ENCODE measurements at places on chromosomes 6 and 20. TPM values are rescaled to one million over a fixed set of nuclear protein-coding genes. Genes with fewer than 3 reads are reported as not detected.

Gene PRR18
- total RNA-seq, result 0.23 TPM

Gene IL17F
- not detected for total RNA-seq

Gene OR2B6
- not detected for total RNA-seq

Gene MAP3K4
- 89.8 TPM for total RNA-seq

DNA sequence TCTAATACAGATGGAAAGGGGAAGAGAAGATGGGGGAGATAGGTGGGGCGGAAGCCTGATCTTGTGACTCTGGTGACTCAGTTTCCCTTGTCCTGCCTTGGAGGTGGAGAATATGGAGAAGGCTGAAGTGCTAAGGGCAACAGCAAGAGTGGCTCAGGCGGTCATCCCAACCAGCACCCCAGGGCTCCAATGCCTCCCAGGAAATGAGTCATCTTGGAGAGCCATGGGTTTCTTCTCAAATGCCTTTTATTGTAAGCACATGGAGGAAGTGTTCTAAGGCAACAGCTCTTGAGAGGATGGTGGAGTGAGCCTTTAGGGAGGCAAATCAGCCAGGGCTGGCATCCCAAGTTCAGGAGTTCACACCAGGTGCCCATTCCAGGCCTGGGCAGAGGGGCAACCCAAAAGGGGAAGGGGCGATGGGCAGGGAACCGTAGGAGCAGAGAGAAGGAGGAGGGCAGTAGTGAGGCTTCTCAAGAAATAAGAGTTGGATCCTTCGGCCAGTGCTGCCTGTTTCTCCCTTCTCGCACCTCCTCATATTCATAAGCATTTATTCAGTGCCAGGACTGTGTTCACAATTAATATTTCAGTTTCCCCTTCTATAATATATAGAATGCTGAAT is 13.2 kb upstream of the AHCY start:
- no peak for DNase-seq

DNA sequence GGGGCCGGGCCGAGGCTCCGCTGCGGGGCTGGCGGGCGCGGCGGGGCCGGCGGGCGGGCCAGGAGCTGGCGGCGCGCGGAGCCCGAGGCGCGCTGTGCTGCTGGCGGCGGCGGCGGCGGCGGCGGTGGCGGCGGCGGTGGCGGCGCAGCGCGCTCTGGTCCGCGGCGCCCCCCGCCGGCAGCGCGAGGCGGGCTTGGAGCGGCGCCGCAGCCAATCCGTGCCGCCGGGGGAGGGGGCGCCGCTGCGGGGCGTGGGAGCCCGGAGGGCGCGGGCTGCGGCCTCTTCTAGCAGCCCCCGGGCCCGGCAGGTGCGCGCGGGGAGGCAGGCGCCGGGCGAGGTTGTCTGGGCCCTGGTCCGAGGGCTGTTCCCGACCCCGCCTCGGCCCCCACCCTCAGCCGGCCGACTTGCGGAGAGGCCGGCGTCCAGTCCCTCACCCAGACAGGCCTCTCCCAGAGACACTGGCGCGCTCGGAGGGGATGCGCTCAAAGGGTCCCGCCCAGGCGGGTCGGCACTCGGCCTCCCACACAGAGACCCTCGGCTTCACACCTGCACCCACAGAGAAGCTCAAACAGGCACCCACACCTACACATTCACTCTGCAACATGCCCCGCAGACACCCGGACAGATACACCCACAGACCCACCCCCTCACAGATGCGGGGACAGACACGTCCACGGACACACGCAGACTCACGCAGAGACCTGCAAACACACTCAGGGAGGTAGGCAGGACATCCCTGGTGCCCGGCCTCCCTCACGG is at the start of gene RIMS4:
Gene RIMS4 (minus strand): TSS at position 156 of the 759 bp plus-strand sequence. CDS start 275 bp downstream, outside the sequence.
- no peak for DNase-seq

- DNase-seq, result no peak
Observed at GRCh38 chr6:128963561-128963960, 80.6 kb downstream of the LAMA2 start.

GRCh38 chr6:168533414-168533813 is 92.4 kb downstream of the SMOC2 start:
- no peak for DNase-seq

GRCh38 chr6:165766457-165766856 is 103.4 kb upstream of the PDE10A start:
- DNase-seq, result no peak

GRCh38 chr6:12506159-12506558 is 210.4 kb upstream of the PHACTR1 start:
- no peak for DNase-seq

- no peak for DNase-seq
Observed at GRCh38 chr20:1184260-1184637, 532 bp downstream of the TMEM74B start.

- DNase-seq, result no peak
Observed at GRCh38 chr6:1496836-1497760, 107.7 kb downstream of the FOXF2 start.

GRCh38 chr6:84774157-84774984 is 10.0 kb upstream of the TBX18 start:
- DNase-seq, result peak; percentile 74

GRCh38 chr20:51828762-51829161 is 26.4 kb upstream of the SALL4 start:
- DNase-seq, result no peak

DNA sequence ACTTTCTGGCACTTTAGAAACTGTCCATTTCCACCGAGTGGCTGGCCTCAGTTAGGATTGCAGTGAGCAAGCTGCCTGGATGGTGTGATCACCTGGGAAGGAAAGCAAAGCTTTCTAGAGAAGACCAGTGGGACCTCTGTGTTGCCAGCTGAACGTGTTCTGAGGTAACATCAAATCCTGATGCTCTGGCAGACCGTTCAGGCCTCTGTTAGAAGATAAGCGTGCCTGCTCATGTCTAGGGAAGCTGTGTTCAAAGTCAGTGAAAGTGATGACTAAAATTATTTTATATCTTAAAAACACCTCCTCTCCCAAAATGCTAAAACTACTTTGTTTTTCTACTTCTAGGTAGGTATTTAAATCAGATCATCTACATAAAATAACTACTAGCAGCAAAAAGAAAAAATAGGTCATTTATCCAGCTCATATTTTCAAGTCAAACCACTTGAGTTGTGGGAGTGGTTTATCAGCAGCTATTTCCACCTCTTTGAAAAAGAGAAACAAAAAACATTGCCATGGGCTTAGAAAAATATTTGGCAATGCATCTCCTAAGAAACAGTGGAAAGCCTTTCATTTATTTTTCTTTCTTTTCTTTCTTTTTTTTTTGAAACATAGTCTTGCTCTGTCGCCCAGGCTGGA is 54.8 kb downstream of the CEP43 start:
- DNase-seq, result no peak

GRCh38 chr6:169070506-169071176 is 183.0 kb downstream of the THBS2 start:
- DNase-seq, result peak; percentile 72

DNA sequence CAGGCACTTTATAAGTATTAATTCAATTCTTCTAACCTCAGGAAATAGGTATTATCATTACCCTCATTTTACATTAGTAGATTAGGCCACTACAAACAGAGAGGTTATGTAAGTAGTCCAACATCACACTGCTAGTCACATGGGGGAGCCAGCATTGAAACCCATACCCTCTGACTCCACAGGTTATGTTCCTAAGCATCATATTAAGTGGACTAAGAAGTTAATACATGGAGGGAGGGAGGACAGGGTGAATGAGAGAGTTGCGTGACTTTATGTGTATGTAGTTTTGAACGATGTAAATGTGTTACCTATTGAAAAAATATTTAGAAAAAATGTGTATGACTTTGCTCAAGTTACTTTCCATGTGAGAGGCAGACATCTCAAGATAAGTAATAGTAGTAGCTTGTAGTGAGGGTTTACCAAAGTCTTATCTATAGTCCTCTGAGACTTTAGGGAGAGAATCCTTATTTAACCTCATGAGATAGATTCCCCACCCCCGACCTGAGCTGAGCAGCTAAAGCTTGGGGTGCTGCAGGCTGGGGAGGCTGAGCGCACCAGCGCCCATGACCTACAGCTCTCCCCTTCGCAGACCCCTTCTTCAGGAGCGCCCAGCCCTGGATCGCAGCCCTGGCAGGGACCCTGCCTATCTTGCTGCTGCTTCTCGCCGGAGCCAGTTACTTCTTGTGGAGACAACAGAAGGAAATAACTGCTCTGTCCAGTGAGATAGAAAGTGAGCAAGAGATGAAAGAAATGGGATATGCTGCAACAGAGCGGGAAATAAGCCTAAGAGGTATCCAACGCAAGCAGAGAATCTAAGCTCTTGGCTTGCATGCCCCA is 7.5 kb downstream of the BTN3A2 start:
- no peak for DNase-seq

DNA sequence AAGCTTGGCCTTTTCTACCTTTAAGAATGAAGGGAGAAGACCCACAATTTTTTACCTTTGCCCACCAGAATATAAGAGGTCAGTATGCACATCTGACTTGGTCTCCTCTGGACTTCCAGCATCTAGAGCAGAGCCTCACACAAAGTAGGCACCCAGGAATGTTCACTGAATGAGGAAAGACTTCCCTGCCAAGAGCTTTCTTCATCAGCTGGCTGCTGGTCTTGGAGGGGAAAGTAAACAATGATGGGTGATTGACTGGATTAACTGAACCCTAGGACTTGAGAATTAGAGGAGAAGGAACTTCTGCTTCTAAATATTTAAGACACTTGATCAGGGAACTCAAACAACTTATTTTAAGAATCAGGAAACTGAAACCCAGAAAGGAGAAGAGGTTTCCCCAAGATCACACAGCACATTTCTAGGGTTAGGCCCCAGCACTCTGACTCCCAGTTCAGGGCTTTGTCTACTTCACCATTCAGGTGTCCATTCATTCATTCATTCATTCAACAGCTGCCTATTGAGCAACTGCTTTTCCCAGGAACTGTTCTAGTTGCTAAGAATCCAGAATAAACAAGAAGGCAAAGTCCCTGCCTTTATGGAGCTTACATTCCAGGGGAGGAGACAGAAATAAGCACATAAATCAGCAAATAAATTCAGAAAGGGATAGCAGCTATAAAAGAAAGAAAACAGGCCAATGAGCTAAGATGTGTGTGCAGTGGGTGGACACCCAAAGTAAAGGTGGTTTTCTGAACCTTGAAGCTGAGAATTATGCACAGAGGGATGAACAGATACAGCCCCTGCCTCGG is 216.9 kb upstream of the LRFN2 start:
- no peak for DNase-seq

DNA sequence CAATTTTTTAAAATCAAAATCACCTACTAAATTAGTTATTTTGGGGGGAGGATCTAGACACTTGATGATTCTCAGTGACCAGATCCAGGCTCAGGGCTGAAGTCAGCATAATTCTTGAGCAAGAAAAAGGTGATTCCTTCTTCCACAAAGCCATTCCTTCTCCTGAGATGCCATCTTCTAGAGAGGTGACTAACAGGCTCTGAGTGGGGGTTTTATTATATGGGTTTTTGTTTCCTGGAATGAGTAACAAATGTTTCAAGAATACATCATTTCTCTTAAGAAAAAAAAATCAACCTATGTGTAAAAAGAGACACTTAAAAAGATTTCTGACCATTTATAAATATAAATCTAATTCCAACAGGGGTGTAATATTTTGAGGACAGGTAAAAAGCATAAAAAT is 154.3 kb downstream of the NFATC2 start:
- no peak for DNase-seq

DNA sequence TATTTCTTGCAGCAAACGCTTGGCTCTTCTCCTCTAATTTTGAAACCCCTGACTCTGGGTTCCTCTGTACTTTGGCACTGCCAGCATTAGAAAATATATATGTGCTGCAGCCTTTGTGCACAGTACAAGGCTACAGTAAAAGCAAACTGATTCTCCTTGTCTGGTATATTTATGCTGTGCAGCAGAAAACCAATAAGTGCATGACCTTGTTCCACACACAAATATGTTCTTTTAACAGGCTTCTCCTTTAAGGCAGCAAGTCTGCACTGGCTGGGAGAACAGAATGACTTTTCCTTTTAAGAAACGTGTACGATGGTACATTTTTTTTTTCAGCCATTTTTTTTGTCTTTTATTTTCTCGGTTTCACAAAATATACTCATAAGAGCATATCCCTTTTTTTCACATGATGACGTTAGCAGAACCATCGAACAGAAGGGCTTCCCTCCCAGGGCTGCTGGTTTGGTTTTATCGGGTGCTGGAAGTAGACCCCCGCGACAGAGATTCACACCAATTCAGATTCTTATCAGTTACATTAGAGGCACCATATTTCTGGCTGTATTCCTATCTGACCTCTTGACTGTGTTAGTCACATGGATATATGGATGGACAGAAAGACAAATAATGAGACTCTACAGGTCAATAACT is 129.9 kb upstream of the ARID1B start:
- no peak for DNase-seq

- no peak for DNase-seq
Observed at GRCh38 chr20:45320948-45321595, 13.0 kb upstream of the MATN4 start.

GRCh38 chr6:10385524-10386132 is 29.2 kb downstream of the TFAP2A start:
- no peak for DNase-seq

GRCh38 chr6:105608711-105609374 is 206.0 kb upstream of the PREP start:
- DNase-seq, result no peak

- DNase-seq, result no peak
Observed at GRCh38 chr20:8518878-8519277, 386.8 kb downstream of the PLCB1 start.

- no peak for DNase-seq
Observed at GRCh38 chr20:10006447-10007090, 28.2 kb upstream of the ANKEF1 start.

DNA sequence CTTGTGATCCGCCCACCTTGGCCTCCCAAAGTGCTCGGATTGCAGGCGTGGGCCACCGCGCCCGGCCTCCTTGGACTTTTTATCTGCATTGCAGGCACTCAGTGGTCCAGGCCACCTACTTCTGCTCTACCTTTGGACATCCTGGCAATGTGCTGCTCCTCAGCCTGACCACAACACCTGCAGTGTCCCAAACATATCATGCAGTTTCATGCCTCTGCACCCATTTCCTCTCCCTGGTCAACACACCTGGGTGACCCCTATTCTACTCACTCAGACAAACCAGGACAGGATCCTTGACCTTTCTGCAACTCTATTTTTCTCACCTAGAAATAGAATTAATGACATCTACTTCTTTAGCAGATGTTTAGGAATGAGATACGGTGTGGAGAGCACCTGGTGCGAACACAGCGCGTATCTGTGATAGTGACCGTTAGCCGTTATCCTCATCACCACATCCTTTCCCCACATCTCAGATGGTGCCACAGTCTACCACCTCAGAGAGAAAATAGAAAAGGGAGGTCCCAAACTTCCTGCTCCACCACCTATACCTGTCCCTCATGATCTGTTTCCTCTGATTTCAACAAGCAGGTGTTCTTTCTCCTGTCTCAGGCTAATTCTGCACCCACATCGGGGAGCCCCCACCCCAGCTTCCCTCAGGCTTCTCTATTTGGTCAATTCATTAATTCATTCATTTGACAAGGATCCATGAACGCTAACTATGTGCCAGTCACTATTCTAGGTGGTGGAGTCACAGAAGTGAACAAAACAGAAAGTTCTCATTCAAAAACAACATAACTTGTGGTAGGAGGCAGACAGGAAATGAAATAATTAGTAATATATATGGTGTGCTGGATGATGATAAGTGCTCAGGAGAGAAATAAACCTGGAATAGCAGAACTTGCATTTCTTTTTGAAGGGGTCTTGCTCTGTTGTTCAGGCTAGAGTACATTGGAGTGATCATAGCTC is 4.3 kb upstream of the BTN3A2 start:
- no peak for DNase-seq

All from ureter (tissue), 1 donor.